ENCODE measurements at places on chromosomes 6 and 20.

GRCh38 chr6:168302534-168302933, 17.0 kb downstream of the DACT2 start:
- no peak for DNase-seq

DNA sequence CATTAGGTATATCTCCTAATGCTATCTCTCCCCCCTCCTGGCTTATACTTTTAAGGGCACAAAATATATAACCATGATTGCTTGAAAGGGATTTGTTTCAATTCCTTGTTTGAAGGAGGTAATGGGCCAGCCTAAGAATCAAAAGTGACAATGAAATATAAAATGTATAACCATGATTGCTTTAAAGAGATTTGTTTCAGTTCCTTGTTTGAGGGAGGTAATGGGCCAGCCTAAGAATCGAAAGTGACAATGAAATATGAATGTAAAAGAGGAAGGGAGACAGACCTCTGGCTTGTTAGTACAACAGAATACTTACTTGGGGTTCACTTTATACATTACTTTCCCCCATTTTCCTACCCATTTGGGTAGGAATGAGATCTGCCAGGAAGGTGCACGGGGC, 55.5 kb downstream of the FOXC1 start:
- no peak for DNase-seq

DNA sequence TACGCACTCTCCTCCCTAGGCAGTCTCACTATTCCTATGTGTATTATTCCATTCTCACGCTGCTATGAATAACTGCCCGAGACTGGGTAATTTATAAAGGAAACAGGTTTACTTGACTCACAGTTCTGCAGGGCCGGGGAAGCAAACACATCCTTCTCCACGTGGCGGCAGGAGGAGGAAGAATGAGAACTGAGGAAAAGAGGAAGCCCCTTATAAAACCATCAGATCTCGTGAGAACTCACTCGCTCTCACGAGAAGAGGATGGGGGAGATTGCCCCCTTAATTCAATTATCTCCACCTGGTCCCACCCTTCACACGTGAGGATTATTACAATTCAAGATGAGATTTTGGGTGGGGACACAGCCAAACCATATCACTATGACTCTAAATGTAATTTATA, 61.9 kb downstream of the ECT2L start:
- DNase-seq: no peak

GRCh38 chr6:33620158-33620855, 815 bp upstream of the ITPR3 start:
- no peak for DNase-seq

DNA sequence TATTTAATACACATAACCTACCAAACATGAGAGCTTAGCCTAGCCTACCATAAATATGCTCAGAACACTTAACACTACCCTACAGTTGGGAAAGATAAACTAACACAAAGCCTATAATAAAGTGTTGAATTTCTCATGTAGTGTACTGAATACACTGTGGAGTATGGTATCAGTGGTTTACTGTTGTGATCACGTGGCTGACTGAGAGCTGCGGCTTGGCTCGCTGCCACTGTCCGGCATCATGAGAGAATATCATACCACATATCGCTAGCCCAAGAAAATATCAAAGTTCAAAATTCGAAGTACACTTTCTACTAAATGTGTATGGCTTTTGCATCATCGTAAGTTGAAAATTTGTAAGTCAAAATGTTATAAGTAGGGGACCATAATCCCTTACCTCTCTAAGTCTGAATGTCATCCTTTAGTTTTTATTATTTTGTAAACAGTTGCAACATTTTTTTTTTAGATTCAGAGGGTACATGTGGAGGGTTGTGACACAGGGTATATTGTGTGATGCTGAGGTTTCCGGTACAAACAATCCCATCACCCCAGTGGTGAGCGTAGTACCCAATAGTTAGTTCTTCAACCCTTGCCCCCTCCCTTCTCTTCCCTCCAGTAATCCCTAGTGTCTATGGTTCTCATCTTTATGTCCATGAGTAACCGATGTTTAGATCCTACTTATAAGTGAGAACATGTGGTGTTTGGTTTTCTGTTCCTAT, 14.6 kb upstream of the TAAR1 start:
- DNase-seq: no peak

- DNase-seq: no peak
Measured at GRCh38 chr6:167736486-167737204, 90.1 kb upstream of the AFDN start.

DNA sequence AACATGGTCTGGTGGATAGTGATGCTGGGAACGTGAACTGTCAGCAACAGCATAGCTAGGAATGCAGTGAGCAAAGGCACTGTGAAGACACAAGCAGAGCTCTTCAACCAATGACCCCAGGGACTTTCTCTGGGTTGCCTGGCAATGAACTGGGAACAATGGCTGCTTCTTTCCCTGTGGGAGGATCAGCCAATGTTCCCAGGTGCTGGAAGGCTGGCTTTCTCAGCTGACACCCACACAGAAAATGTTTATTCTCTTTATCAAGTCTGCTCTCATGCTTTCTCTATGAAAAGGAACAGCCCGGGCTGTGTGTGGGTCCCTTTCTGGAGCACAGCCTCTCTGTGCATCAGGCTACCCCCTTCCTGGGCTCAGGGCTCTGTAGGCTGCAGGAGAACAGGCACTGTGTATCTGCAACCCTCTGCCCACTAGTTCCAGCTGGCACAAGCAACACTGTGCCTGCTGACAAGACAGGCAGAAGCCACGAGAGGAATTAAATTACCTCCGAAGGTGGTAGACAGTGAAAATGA, 54.2 kb downstream of the HFE start:
- DNase-seq: no peak

DNA sequence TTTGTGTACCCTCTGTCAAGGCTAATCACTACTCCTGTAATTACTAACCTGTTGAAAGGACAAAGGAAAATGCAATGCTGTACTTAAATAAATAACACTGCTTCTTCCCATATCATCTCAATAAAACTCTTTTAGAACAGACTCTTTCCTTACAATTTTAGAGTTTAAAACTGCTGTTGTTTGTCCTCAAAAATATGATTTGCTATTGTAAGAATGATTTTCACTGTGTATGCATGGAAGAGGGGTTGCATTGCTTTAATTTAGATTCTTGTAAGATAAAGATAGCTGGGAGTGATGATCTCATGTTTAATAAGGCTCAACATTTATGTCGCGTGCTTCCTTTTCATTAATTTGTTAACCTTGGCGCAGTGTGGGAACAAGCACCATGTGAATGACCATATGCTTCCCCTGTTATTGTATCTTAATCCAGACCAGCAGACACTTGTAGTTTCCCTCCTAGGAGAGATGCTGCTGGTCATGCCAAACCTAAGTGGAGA, 89.8 kb upstream of the ATXN1 start:
- DNase-seq: no peak
